ENCODE measurements at places on chromosomes 13 and 19.
A peak's percentile ranks its signal among the peaks of the same experiment; 100 is the strongest.

- DNase-seq, result no peak
Measured at GRCh38 chr19:10433131-10433536, 12.8 kb downstream of the PDE4A start.

DNA sequence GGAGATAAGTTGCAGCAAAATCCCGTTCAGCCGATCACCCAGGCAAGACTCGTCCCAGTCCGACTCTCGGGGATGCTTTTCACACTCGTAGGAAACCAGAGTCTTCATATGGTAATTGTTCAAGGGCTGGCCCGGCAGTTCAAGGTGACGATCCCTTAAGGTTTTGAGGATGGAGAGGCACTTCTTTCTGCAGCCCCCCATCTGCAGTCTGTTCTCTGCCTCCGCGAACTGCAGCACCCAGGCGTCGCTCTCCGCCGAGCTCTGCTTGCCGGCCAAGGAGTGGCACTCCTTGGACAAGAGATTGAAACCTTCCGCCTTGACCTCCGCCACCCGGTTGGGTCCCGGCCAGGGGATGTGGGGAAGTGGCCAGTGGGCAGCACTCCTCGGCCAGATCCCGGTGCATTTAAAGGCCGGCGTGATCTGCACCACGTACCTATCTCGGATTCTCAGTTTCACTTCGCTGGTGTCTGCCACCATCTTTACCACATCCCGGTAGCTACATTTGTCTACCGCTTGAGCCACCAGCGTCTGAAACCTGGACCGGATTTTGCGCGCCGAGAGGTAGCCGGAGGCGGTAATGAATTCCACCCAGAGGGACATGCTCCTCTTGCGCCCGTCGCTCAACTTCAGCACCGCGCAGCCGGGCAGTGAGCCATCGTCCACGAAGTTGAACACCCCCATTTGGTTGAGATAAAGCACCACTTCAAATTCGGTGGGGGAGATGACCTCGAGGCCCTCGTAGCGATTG lies 1.1 kb downstream of the MAB21L1 start:
- DNase-seq, result no peak

DNA sequence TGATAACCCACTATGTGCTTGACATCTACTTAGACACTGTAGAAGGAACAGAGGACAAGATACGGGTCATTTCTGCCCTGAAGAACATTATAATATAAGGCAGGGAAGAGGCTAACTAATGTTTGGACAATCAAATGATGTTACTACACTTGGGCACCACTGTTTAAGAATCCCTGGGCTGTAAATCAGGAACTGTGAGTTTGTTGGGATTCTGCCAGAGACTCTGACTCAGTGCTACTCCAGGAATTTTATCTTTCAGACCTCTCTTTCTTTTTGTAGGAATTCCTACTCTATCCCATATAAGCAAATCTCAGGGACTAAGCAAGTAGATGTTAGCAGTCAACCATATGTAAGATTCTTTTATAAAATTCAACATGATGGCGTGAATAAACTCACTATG lies 3.1 kb upstream of the ZNF471 start:
- no peak for DNase-seq

DNA sequence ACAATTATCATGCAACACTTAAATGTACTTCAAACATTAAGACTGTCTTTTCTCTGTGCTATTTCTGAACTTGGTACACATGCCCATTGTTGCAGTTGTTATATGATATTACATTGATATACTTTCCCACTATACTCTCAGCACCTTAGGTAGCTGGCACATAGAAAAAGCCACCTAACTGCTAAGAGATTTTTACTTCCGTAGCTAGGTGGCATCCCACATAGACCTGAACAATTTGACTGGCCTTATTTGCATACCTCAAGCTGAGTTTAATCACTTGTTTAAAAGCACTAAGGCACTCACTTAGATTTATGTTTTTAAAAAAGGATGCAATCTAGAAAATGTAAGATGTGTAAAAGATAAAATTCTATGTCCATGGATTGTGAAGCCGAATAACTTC lies 194.2 kb downstream of the POU4F1 start:
- DNase-seq, result no peak

GRCh38 chr13:49859560-49859959 lies 67.1 kb upstream of the KPNA3 start:
- DNase-seq, result peak; percentile 60

DNA sequence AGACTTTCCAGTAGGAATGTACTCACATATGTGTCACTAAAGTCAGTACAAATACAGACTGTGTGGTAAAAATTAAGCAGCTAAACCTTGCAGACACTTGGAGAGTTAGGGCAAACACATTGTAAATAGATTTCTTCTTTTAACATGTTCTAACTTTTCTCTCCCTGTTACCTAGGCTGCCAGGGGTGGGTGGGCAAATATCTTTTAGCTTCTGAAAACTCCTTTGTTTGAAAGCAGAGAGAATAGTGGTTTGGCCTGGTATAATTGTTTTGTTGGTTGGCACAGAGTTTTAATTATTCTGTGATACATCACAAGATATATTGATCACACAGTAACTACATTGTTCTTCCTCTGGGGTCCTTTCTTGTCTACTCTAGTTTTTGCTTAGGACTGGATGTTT lies 289.8 kb upstream of the DACH1 start:
- DNase-seq, result no peak

Data from GOT3 (cell line).